ENCODE measurements at places on chromosomes 1 and 21. TPM values are rescaled to one million over a fixed set of nuclear protein-coding genes. Genes with fewer than 3 reads are reported as not detected.

GRCh38 chr21:14569868-14570267, 23.8 kb upstream of the SAMSN1 start:
- no peak for DNase-seq

- no peak for DNase-seq
Measured at GRCh38 chr1:180213401-180214170, 16.5 kb upstream of the LHX4 start.

- DNase-seq, result peak; percentile 53
Measured at GRCh38 chr1:108962681-108963051, 618 bp downstream of the CLCC1 start.

DNA sequence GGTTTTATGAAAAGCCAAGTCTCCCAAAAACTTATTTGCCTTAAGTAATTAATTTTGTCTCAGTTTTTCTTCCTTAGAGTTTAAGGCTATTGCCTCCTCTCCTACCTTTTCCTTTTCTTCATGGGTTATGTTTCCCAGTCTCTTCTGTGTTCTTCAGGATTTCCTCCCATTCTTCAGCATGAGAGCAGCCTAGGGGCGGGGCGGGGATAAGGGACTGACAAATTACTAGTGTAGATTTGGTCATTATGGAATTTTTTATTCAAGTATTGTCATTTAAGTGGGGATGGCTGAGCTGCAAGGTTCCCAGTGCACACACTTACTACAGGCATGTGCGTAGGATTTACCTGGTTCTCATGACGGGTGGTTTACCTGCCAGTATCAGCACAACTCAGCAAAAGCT, 35.2 kb upstream of the PIGV start:
- no peak for DNase-seq

- DNase-seq, result peak; percentile 78
Measured at GRCh38 chr1:26999440-26999987, 6.0 kb downstream of the TRNP1 start.

GRCh38 chr21:40667967-40668366, 179.0 kb downstream of the DSCAM start:
- DNase-seq, result no peak

GRCh38 chr1:15444468-15445389, 6.5 kb downstream of the CTRC start:
- no peak for DNase-seq

- DNase-seq, result no peak
Measured at GRCh38 chr1:94807742-94808491, 12.2 kb upstream of the SLC44A3 start.

The MAEL gene
- polyA plus RNA-seq, result 0.20 TPM

DNA sequence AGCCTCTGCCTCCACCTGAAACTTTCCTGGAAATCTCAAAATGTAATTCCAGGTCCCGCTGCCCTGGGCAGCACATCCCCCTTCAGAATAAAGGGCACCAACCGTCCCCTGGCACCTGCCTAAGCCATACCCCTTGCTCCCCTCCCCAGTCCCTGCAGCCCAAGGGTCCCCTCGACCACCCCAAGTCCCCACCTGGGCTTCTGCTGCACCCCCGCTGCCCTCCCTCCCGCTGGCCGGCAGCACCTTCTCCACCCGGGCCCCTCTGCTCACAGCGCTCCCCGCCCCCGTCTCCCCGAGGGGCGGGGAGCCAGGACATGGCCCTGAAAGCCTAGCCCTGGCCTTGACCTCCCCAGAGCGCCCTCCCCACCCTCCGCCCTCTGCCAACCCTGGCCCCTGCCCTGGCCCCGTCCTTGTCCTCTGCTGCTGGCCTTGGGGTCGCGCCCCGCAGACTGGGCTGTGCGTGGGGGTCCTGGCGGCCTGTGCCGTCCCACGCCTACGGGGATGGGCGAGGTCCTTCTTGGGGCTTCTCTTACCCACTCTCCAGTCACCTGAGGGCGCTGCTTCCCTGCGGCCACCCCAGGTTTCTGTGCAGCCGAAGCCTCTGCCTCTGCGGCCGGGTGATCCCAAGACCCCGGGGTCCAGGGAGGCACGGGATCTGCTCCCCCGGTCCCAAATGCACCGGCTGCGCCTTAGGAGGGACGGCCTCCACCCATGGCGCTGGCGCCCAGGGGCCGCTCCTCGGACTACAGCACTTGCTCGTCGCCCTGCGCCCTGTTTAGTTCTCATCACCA, 41.7 kb downstream of the WDR4 start:
- DNase-seq, result peak; percentile 8

- no peak for DNase-seq
Measured at GRCh38 chr1:225700164-225700821, 47.4 kb upstream of the ENAH start.

DNA sequence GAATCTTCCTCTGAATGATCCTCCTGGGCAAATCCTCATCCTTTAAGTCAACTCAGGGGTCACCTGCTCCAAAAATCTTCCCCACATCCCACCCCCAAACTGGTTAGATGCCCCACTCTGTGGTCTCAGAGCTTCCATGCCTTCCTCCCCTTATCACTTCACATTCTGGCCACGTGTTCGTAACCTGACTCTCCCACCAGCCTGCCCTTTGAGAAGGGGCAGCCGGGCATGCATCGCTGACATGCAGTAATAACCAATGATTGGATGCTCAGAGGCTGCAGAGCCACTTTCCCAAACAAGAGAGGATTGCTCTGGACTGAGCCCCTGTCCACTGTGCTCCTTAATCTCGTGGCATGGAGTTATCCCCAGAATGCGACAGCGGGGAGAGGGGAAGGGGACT, 7.0 kb downstream of the LELP1 start:
- DNase-seq, result no peak

GRCh38 chr1:211247921-211248320, 11.2 kb upstream of the RCOR3 start:
- DNase-seq, result no peak

- DNase-seq, result no peak
Measured at GRCh38 chr1:63698001-63698838, 75.6 kb upstream of the ROR1 start.

DNA sequence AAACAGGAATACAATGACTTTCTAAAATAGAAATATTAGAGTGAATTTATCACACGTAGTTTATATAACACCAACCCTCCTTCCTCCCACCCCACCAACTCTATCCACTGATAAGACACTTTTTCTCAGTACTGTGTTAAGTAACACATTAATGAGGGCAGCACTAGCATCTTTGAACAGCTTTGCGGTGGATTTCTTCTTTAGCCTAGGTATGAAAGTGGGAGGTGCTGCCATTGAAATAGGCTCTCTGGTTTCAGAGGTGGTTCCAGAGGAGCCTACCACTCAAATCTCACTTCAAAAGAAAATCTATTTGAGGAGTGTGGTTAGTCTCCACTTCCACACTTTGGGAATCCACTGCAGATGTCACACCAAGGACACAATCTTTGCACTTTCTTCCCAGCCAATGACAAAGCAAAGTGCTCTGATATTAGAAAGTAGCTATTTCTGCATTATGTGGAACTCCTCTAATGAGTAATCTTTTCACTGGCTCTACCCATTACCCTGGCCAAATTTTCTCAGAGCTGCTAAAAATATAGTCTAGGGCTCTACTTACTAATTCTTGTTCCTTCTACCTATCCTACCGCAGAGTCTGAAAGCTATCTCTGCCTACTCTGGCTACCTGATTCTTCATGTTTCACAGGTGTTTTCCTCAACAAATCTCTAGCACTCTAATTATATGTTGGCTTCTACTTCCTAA, 1667.8 kb downstream of the MRPL39 start:
- DNase-seq, result no peak

- DNase-seq, result no peak
Measured at GRCh38 chr1:76254104-76255030, 179.8 kb downstream of the ST6GALNAC3 start.

DNA sequence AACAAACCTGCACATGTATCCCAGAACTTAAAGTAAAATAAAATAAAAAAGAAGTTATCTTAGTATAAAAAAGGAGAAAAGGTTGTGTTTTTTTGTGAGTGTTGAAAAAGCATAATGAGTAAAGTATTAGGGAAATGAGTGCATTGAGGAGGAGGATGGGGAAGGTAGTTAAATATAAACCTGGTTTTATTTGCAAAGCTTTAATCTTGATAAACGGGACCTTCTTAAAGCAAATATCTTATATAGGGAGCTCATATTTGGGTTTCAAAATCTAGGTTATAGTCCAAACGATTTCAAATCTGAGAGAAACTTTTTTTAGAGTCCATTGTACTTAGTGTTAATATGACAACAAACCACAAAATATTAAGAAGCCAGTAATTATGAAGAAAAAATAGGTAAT, 21.7 kb upstream of the SLC19A2 start:
- no peak for DNase-seq

DNA sequence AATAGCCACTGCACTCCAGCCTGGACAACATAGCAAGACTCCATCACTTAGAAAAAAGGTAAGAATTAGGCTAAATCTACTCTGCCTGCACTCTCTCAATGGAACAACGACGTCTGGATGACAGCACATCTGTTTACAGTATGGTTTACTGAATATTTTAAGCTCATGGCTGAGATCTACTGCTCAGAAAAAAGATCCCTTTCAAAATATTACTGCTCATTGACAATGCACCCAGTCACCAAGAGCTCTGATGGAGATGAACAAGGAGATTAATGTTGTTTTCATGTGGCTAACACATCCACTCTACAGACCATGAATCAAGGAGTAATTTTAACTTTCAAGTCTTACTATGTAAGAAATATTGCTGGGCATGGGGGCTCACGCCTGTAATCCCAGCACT, 58.0 kb downstream of the SLC27A3 start:
- DNase-seq, result no peak

The A3GALT2 gene
- not detected for polyA plus RNA-seq

GRCh38 chr21:33552093-33552998, 9.5 kb downstream of the SON start:
- DNase-seq, result no peak

The VTCN1 gene
- polyA plus RNA-seq, result 0.25 TPM

DNA sequence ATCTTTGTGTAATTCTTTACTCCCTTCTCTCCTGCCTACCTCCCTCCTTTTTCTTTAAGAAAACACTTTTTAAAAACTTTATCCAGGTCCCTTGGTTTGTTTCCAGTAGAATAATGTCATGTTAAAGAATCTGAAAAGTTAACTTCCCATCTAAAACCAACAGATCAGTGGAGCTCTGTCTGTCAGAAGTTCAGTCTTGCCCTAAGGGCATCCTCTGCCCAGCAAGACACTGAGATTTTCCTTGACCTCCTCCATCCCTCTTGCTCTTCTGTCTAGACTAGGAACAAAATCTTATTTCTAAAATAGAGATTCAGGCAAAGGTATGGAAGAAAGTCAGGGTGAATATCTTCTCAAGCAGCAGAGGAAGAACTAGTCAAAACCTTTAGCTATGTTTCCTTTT, 5.7 kb upstream of the GNL2 start:
- no peak for DNase-seq

DNA sequence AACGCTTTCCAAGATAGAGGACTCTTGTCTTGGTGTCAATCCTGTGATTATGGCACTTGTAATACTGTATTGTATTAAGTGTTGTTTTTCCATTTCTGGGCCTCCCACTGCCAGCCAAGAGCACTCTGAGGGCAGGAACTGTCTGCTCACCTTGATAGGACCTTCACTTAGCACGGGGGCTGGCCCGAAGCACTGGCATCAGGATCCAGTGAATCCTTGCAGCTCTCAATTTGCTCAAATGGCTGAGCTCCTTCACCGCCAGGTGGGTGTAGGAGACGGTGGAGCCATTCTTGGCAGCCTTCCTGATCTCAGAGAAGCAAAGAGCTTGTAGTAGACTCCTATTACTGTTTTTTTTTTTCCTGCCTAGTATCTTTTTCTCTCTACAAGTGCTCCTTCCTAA, 17.7 kb downstream of the MECR start:
- no peak for DNase-seq

DNA sequence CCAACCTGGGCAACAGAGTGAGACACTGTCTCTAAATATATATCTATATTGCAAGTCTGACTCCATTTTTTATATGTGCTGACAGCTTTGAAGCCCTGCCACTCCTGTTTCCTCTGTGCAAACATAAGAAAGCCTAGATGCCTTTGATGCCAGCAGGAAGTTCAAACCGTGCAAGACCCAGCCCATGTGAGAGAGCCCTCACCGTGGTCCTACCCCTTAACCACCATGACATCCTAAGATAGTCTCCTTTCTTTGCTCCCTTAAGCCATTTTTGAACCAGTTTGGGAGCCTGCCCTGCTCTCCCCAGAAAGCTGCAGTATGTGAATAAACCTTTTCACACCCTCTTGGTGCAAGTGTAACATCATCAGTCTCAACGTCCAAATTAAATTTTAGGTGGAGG, 3.7 kb upstream of the DIPK1A start:
- no peak for DNase-seq

- DNase-seq, result no peak
Measured at GRCh38 chr1:62428351-62428750, 8.5 kb upstream of the USP1 start.

DNA sequence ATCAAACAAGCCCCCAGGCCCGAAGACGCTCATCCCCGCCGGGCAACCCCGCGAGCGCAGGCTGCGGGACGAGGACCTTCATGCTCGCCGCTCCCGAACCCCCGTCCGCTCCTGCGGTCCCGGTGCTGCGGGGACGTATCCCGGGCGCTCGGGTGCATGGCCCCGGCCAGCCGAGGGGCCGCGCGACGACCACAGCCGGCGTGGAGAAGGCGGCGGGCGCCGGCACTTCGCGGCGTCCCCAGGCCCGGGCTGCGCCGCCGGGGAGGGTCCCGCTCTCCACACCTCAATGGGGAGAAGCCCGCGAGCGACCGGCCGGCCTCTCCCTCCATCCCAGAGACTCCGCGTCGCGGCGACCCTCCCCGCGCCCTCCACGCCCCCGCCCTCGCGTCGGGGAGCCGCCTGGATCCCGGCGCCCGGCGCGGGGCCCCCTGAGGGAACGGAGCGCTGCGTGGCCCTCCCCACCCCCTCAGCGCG, 401 bp downstream of the ERRFI1 start:
- no peak for DNase-seq

The CRNN gene
- polyA plus RNA-seq, result not detected

GRCh38 chr1:235502601-235503402, 1.4 kb downstream of the B3GALNT2 start:
- no peak for DNase-seq

DNA sequence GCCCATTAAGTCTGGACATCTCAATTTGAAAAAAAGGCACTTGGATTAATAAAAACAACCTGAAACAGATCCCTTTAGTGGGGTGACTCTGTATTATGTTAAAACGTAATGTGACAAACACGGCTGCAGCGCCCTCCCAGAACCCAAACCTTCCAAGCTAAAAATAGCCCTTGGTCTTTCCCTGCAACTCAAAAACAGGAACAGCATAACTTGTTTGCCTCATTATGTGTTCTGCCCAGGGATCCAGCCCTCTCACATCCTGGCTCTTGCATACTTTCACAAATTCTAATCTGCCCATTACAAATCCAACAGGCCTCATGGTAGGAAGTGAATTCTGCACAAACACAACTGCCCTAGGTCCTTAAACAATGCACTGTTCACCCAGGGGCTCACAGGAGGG, 94.7 kb upstream of the GADD45A start:
- DNase-seq, result no peak

GRCh38 chr1:244173240-244173639, 122.2 kb downstream of the ZBTB18 start:
- no peak for DNase-seq
